ENCODE measurements at places on chromosomes 7 and 10.

DNA sequence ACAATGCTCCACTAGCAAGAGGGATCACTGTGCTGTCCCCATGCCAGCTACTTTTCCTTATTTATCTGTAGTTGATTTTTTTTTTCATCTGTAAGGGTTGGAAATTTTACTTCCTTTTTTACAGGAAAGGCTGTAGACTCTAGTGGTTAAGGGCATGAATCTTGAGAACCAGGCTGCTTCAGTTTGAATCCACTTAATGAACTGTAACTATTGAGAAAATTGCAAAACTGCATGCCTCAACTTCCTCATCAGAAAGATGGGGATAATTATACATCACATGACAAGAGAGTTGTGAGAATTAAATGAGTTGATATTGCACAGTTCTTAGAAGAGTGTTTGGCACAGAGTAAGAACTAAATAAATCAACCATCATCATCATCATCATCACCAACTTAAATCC, 106.4 kb upstream of the GSDME start:
- DNase-seq: no peak

DNA sequence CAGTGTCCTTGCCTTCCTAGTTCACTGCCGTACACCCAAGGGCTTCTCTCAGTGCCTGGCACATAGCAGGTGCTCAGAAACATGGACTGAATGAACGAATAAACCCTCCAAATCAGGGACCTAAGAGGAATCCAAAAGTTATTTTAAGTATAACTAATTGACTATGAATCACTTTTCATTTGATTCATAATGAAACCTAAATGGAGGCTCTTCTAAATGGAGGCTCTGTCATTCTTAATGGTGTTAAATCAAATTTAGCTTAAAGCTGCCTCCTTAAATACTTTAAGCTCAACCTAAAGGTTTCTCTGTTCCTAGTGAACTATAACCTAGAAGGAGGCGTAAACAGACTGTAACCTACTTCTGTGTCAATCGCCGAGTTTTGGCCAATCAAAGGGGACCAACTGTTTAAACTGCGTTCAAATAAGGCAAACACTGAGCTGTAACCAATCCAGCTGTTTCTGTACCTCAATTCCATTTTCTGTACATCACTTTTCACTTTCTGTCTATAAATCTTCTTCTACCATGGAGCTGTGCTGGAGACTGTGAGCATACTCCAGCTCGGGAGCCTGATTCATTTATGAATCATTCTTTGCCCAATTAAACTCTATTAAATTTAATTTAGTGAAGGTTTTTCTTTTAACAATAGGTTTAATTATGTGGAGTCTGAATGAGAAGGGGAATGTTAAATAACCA, 11.0 kb downstream of the PYROXD2 start:
- no peak for DNase-seq

DNA sequence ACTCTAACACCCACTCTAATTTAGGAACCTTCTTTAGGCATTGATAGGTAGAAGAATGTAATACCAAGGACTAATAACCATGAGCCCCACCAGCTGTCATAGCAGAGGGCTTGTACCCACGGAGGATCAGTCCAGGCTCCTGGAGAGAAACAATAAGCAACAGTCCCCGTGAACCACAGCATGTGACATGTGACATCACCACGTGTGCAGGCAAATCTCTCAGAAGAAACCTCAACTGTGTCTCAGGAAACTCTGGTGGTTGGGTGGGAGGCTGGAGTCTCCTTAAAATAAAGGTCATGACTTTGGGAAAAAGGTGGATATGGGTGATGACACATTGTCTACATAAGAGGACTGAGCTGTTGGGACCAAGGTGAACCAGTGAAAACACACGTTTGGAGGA, 653.9 kb upstream of the FOXK1 start:
- no peak for DNase-seq

DNA sequence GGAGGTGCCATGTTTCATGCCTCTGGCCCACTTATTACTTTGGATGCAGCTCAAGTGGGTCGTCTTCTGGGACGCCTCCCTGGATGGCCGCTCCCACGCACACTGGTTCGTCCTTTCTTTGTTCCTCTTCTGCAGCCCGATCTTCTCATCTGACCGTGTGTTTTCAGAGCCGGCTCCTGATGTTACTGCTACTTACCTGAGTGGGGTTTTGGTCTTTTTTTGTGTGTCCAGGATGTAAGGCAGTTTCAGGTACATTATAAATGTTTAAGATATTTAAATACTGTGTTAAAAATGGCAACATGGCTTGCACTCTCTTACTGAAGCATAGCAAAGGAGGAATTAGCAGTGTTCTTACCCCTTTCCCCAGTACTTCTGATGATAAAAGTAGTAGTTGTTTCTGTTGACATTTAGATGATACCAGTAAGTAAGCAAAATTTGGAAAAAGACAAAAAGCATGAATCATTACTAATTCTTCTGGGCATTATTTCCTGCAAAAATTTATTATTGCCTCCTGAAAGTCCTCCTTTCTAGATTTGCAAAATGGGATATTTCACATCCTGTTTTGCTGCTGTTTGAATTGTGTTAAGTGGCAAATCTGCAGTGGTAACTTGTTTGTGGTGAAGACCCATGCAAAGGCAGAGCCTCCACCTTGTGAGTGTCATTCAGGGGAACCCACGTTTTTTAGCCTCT, 59.4 kb downstream of the SHH start:
- DNase-seq: no peak

GRCh38 chr7:27145914-27146412, 1.6 kb downstream of the HOXA6 start:
- no peak for DNase-seq

DNA sequence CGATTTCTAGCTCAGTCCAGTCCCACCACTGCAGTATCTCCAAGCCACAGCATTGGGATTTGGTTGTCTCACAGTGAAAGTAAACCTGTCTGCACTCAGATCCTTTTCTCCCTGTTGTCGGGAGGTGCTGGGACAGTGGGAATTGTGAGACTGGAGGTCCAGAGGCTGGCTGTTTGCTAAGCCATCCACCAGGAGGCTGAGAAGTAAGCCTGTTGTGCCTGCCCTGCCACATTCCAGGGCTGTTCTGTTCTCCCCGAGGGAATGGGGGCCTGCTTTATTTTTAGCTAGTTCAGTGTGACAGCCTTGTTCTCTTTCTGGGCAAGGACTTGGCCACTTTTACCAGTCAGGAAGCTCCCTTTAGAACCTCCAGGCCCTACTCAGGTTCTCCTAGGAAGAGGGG, 54.9 kb downstream of the HK1 start:
- DNase-seq: no peak
